Myocyte (in vitro differentiated cells): ENCODE measurements at places on chromosomes 7 and 10. TPM values are rescaled to one million over a fixed set of nuclear protein-coding genes. Genes with fewer than 3 reads are reported as not detected.

FAM25C gene
- total RNA-seq = not detected in 2 replicates

RALA gene
- total RNA-seq = 16.5 and 17.3 TPM in 2 replicates

LYZL2 gene
- not detected in 2 replicates for total RNA-seq

AGR2 gene
- total RNA-seq = not detected in 2 replicates

MYOF gene
- total RNA-seq = 249 and 264 TPM in 2 replicates

ECD gene
- 31.3 and 32.7 TPM in 2 replicates for total RNA-seq

NUTM2B gene
- 0.21 and 0.36 TPM in 2 replicates for total RNA-seq

C10orf67 gene
- not detected in 2 replicates for total RNA-seq

AGAP3 gene
- 110 and 115 TPM in 2 replicates for total RNA-seq

AEBP1 gene
- total RNA-seq = 0.75 and 1.2 TPM in 2 replicates

RADIL gene
- total RNA-seq = 1.1 and 1.8 TPM in 2 replicates

SH2D4B gene
- total RNA-seq = not detected in 2 replicates

HMX2 gene
- total RNA-seq = not detected in 2 replicates

OR2A5 gene
- total RNA-seq = not detected in 2 replicates

LIPN gene
- not detected in 2 replicates for total RNA-seq

SPDYE2 gene
- total RNA-seq = not detected in 2 replicates

DNA sequence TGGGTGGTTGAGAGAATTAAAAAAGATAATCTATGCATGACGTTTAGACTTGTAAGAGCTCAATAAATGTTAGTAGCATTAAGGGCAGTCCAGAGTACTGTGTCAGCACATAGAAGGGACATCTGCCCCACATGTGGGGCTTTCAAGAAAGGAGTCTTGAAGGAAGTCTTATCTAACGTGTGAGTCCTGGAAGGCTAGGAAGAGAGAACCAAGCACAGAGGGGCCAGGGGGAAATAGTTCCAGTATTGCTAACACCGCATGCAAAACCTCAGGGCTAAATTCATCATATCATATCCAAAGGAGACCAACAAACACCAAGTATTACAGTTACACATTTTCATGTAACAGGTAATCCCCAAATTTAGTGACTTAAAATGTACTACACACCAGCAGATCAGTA lies 122.7 kb downstream of the AOAH start:
- no peak for DNase-seq

DNA sequence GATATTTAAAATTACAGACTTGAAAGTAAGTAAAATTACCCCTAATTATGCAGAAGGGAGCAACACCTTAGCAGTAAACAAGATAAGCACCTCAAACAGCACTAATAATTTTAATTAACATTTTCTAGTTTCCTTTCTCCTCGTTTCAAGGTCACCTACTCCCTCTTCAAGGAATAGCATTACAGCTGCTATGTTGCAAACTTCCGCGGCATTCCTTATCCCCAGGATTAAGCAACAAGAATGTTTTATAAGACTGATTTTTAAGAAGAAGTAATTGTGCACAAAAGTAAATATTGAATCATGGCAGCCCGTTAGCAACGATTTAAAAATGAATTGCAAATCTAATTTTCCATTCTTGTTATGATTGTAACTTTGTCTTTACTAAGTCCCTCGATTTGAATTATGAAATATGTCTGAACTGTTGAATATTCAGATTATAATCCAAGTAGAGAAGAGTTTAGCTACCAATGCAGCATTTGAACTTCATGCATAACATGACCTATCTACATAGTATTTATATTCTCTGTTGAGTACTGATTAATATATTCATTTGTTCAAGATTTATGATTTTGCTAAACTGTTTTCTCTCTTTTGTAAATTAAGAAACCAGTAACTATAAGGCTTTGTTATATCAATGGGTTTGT lies 593.5 kb upstream of the MGMT start:
- DNase-seq = no peak

DNA sequence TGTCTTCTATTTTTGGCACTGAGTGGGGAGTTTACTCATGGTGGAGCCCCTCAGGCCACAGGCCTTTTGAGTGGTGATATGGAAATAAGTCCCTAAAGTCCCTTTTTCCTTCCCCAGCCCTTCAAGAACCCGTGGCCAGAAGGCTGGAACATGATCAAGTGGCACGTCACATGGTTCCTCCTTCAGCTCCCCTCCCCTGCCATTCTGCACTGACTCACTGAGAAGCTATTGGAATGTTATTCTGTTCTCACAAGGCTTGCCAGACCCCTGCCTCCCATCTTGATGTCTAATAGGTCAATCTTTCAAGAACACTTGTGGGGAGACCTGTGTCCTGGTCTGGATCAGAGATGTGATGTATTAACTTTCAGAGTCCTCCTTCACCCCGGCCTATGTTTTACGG lies 279.8 kb downstream of the SEC23IP start:
- peak; percentile 1 for DNase-seq

GRCh38 chr10:110993024-110993693 lies 73.8 kb downstream of the SHOC2 start:
- DNase-seq = peak; percentile 75

GRCh38 chr10:35334297-35334696 lies 2.0 kb upstream of the CCNY start:
- DNase-seq = no peak

DNA sequence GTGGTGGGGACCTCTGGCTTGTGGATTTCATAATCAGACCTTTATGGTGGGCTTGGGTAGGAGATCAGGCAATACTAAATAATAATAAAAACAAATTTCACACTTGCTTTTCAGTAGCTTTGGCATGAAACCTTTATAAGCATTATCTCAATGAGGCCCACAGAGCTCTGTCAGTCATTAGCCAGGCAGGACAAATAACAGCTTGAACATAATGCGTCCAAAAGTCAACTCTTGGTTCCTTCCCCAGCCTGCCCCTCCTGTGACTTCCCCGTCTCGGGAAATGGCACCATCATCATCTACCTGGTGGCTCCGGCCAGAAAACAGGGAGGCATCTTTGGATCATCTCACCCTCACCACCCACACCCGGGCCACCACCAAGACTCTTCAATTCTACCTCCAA lies 40.8 kb downstream of the KCTD7 start:
- no peak for DNase-seq

GRCh38 chr10:1411451-1411850 lies 325.9 kb downstream of the ADARB2 start:
- DNase-seq = no peak

- DNase-seq = no peak
Observed at GRCh38 chr10:27601503-27601902, 97.4 kb downstream of the RAB18 start.

DNA sequence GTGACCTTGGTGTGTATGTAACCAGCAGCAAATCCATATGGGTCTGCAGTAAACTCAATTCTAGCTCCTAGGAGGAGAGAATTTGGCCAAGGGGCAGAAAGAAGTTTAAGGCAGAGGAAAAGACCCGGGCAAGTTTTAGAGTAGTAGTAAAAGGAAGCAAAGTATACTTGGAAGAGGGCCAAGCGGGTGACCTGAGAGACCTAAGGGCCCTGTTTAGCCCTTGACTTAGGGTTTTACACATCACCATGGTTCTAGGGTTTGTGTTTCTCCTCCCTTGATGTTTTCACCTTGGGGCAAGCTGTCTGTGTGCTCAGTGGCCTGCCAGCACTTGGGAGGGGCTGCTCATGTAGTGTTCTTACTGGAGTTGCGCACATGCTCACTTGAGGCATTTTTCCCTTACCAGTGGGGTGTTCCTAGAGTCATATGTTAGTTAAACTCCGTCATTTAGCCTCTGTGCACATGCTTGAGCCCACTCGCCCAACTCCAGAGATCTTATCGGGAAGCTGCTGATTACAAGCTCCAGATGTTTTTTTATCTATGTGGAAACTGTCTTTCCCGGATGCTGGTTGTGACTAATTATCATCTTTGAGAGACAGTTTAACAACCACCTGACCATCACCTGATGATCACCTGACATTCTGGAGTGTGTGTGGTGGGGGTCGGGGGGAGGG lies 137.6 kb upstream of the PRSS1 start:
- no peak for DNase-seq

GRCh38 chr7:151776876-151777494 lies 99.9 kb downstream of the PRKAG2 start:
- DNase-seq = no peak

- DNase-seq = no peak
Observed at GRCh38 chr7:25597946-25598345, 369.7 kb upstream of the NPVF start.

- DNase-seq = no peak
Observed at GRCh38 chr10:104274762-104275721, 6.1 kb downstream of the GSTO2 start.

DNA sequence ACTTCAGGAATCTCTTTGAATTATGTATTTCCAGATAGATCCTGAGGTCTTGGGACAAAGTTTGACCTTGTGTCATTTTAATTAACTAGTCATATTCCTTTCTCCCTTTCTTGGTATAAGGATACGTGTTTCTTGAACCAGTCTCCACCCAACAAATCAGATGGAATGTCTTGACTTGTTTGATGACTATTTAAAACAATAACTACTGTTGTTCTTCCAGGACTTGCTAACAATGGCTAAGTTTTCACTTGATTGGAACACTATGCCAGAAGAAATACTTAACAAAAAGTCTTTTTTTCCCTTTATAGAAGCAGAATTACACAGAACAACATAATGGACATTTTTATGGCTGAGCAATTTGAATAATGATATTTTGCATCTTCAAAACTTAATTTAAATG lies 43.0 kb upstream of the WIPF3 start:
- DNase-seq = no peak

DNA sequence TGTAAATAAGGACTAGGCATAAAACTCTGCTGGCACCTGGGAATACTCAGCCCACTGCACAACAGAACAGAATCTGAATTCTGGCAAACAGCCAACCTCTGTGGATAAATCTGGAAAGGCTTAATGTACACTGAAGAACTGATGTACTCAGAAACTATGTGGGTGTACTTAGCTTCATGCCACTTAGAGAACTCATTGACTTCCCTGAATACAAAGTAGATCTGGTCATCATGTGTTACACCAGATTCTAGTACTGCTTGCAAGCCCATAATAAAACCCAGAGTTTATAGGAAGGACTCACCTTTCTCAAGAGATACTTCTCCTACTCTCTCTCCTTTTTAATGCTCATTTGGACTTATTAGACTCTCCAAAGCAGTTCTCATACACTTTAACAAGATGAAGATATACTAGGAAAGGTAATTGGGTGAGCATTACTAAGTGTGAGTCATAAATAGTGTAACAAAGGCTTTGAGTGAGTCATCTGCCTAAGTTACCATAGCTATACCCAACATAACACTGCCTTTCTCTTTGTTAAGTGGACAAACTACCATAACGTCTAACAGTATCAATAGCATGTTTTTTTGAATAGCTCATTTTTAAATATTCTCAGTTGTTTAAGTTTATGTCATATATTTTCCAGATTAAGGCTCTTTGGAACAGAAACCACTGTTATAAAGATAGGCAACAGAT lies 309.1 kb downstream of the MDFIC start:
- DNase-seq = peak; percentile 81

- DNase-seq = no peak
Observed at GRCh38 chr10:22599636-22600228, 114.6 kb downstream of the PIP4K2A start.

DNA sequence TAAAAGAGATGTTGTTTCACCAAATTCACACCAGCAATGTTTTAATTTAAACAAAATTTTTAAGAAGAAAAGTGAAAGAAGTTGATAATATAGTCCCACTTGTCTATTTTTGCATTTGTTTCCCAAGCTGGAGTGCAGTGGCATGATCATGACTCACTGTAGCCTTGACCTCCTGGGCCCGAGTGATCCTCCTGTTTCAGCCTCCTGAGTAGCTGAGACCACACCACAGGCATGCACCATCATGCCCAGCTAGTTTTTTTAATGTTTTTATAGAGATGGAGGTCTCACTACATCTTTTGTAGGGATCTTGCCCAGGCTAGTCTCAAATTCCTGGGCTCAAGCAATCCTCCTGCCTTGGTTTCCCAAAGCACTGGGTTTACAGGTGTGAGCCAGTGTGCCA lies 14.1 kb upstream of the NDUFA5 start:
- DNase-seq = peak; percentile 10

DNA sequence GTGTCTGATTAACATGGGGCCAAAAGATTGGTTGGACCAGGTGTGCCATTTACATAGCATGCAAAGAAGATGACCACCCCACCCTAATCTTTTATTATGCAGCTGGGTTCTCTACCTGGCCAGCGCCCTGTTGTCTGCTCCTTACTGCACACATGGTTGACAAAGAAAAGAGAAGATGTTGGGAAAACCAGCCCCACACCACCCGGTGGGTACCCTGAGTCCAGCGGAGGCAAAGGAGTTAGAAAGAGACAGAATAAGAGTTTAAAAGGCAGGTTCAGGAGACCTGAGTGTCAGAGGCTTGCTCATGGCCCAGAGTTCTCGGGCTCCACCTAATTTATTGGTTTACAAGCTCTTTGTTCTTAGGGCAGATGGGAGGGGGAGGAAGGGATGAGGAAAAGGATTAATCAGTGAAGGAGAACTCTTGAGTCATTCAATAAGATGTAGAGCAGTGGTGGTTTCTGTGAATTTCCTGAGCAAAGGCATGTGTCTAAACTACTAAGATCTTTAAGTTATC lies 24.1 kb upstream of the ABCA13 start:
- DNase-seq = no peak

DNA sequence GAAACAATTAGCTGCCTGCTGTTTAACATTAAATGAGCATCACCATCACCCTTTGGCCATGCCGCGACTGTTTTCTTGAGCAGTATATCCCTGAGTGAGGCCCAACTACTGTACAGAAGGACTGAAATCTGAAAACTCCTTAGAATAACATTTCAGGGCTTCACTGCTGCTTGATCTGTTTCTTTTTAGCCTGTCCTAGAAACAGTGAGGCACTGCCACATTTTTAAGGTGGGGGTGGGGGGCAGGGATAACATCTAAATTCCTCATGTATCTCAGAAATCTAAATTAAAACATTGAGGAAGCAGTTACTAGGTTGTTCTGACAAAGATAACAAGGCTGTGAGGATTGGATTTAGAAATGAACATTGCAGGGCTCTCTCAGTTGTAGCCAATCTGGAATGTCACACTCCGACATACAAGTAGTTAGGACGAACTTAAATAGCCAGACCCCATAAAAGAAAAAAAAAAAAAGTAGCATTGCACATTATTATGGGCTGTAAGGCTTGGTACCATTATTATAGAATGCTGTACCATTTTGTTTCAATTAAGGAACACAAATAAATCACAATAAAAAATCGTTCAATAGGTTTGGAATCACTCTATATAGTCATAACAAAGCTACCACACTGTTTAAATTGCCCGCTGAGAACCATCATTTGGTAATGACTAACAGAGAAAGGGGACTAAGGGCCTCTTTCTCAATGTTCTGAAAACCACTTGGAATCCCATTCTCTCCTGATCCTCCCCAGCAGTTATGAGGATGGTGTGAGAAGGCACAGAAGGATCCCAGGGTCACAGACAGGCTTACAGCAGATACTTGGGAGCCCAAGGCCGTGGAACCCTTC lies 256.1 kb downstream of the INHBA start:
- DNase-seq = no peak

- DNase-seq = no peak
Observed at GRCh38 chr10:36669615-36670352, 455.6 kb upstream of the ANKRD30A start.

GRCh38 chr7:105205592-105206237 lies 183.0 kb downstream of the SRPK2 start:
- no peak for DNase-seq
